CD4-positive, alpha-beta T cell treated with Interleukin-4 for 4 hours (primary cell): ENCODE measurements at places on chromosomes 16 and 17.

DNA sequence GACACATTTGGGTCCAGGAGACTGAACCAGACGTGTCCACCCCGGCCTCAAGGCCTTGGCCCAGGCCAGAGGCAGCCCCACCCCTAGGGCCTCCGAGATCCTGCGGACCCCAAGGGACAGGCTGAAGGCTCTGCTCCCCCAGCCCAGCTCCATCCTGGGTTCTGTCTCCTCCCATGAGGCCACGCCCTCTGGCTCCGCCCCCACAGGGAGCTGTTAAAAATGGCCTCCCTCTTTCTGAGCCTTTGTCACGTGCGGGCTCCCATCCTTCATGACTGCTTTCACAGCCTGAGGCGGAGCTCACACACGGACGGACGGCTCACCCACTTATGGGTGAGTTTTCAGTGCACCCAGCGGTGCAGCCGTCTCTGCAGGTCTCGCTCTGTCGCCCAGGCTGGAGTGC is 6.5 kb upstream of the CACNA1H start:
- DNase-seq = no peak

DNA sequence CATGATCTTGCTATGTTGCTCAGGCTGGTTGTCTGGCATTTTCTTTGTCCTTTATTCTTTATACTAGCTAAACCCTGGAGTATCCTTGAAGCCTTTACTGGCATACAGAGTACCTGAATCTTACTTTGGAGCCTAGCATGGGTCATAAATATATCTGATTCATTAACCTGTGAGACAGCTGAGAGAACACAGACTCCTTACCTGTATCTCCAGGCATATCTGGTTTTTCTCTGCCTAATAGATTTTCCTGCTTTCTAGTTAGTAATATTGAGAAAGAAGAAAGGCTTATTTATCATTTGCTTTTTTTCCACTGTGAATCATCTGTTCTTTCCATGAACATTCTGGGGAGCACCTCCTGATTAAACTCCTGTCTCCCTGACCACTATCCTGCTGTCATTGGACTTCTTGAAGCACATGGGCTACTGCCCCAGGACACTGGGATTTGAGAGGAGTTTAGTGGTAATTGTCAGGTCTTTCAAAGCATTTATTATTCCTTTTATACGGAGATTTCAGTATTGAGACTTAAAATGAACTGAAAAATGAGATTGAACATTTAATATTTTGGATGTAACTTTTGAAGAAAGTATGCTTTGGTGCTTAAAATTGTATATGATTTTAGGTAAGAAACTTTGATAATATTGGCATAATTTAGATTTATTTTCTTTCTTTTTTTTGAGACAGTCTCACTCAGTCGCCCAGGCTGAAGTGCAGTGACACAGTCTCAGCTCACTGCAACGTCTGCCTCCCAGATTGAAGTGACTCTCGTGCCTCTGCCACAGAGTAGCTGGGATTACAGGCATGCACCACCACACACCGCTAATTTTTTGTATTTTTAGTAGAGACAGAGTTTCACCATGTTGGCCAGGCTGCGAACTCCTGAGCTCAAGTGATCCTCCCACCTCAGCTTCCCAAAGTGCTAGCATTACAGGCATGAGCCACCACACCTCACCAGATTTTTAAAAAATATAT is 8.6 kb downstream of the PDP2 start:
- DNase-seq = no peak

DNA sequence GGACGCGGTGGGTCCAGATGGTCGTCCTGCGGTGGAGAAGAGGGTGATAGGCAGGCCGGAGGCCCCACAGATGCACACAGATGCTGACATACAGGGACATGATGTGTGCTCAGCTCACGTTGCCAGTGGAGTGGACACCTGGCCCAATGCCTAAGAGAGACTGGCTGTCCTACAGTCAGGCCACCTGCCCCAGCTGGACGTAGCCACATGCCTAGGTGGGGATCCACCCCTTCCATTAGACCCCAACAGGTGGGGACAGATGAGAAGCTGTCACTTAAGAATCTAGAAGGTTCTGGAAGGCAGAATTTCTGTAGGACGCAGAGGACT is 117.6 kb upstream of the ZNF750 start:
- no peak for DNase-seq

DNA sequence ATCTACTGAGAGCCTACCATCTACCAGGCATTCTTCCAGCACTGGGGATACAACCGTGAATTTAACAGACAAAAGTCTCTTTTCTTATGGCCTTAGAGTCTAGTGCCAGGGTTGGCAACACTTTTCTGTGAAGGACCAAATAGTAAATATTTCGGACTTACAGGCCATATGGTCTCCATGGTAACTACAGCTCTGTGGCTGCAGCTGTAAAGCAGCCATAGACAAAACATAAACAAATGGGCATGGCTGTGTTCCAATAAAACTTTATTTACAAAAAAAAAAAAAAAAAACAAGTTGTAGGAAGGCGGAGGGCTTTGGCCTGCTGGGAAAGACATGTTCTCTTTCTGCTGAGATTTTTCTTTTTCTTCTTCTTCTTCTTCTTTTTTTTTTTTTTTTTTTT is 98.7 kb downstream of the ABCC12 start:
- no peak for DNase-seq

DNA sequence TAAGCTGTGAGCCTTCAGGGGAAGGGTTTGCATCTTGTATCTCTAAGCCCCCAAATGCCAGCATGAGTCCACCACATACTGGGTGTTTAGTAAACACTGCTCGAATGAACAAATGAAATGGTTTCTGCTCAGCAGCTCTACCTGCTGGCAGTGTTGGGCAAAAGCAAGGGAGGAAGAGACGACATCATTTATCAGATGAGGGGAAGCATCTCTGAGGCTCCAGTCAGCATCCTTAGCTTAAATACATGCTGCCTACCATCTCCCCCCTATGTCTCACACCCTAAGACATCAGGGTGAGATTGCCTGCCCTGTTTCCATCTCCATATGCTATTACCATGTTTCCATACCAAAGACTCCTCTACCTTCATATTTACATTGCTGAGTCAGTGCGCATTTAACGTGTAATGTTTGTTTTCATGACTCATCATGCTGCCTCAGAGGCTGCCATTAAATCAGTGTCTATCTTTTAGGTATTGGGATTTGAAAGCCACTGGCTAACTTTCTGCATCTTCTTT is 379.8 kb downstream of the UTP18 start:
- DNase-seq = peak; percentile 14

DNA sequence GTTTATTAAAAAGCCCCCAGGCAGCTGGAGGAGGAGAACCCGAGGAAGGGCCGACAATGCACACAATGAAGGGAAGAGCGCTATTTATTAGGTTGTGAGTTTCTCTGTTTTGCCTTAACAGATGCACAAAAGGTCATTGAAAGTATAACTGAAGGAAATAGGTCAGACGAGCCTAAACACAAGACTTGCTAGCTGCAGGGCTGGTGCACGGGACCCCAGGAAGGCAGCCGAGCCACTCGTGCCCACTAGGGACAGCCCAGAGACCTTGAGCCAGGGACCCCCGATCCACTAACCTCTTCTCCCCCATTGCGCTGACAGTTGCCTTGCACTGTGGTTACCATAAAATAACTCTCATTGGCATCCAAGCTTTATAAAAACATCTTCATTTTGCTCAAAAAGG is 11.3 kb downstream of the LITAFD start:
- no peak for DNase-seq

GRCh38 chr17:46115699-46116098 is 77.5 kb downstream of the KANSL1 start:
- DNase-seq = no peak
